ENCODE measurements at places on chromosomes 4 and X.

GRCh38 chr4:93746031-93746430, 82.5 kb upstream of the ATOH1 start:
- no peak for DNase-seq

- DNase-seq: no peak
Measured at GRCh38 chr4:111838406-111838930, 306.8 kb upstream of the FAM241A start.

DNA sequence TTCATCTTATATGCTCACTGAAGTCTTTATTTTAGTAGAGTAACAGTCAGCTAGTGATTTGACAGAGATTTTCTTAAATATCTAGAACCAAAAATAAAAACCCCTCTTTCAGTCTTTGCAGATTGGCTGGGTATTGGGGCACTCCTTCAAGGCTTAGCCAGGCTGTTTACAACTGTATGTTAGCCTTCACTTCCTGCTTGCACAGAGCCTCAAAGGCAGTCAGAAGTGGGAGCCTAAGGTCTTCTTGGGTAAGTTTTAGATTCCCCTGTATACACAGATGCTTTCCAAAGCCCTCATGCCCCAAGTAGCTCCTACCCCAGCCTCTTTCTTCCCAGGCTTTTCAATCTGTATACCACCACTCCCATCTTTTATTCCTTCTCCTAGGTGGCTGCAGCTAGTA, 136.1 kb upstream of the STIM2 start:
- no peak for DNase-seq

DNA sequence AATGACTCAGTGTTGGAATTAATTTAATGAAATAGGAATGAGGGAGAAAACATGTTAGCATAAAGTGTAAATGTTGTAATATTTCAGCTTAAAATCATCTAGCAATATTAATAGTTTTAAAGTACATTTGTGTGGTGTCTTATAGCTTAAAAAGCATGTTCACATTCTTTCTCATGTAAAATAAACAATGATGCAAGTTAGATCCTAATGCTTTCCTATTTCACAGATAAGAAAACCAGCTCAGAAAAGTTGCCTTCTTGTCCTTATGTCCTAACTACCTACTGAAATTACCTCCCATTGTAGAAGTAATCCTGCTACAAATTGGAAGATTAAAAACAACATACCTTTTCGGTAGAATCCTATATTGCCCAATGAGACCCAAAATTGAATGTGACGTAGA, 40.9 kb upstream of the PRDM8 start:
- DNase-seq: no peak

DNA sequence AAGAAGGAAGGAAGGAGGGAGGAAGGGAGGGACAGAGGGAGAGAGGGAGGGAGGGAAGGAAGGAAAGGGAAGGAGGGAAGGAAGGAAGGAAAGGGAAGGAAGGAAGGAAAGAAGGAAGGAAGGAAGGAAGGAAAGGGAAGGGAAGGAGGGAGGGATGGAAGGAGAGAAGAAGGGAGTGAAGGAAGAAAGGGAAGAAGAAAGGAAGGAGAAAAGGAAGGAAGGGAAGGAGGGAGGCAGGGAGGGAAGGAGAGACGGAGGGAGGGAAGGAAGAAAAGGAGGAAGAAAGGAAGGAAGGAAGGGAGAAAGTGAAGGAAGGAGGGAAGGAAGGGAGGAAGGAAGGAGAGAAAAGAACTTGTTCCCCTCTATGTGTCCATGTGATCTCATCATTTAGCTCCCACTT, 465.0 kb downstream of the KCTD8 start:
- DNase-seq: no peak

DNA sequence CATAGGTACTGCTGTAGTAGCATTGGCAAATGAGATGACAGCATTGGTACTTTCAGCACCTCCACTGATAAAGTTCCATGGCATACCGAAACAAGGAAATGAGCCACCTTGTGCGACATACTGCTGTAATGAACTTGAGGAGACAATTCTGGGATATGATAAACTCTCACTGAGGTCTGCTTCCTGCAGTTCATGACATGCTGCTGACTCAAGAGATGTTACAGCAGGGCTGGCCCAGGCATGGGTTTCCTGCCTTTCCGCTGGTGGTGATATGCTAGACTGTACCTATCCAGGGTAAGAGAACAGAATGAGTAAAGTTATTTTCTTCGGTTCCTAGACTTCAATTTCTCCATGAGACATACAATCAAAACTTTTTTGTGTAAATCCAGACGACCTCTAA, 17.1 kb downstream of the BEND2 start:
- DNase-seq: no peak

DNA sequence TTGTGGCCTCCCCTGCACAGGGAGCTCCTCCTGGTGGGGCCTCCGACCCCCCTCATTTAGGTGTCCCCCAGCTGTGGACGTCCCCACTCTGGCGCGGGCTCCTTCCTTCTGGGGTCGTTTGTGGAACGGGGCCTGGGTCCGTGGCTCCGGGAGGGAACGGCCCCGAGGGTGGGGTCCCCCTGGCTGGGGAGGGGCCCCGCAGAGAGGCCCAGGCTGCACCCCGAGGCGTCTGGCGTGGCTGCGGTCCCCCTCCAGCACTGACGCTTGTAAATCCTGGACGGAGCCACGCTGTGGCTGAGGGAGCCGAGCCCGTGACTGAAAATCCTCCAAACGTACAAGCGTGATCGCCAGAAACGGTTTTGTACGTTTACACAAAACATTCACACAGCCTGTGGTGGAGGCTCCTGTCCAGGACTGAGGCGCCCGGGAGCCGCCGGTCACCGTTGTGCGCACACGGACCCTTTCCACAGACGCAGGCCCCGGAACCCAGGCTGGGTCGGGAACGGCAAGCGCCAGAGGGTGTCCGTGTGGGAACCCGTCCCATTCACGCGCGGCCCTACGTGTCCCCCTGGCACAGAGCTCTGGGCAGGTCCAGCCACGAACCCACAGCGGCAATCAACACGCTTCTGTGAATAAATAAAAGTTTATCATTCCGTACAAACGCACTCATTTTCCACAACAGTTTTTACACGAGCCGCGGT, 15.2 kb upstream of the GTPBP6 start:
- DNase-seq: no peak

Data from GM12891 (cell line).